Upper lobe of right lung (tissue), 1 donor: ENCODE measurements at places on chromosomes 12 and 14. TPM values are rescaled to one million over a fixed set of nuclear protein-coding genes. Genes with fewer than 3 reads are reported as not detected.

GRCh38 chr14:53060046-53060445 is 93.1 kb downstream of the DDHD1 start:
- no peak overlapping the region for H3K27ac ChIP-seq
- H3K4me3 ChIP-seq = no peak overlapping the region

DNA sequence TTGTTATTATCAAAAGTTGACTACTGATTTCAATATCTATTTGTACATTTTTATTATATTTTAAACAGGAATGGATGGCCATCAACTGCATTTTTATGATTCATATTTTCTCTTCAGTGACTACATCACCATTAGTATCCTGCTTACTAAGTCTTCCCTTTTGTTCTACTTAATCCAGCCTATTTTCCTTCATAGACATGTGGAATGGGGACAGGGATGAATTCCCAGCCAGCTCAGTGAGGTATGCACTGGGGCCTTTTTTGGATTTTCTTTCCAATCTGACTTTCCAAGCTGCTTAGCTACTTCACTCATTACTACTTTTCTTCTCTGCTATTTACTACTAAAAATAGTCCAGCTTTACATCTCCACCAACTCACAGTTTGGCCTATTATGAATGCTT is 38.4 kb downstream of the AKAP6 start:
- H3K4me3 ChIP-seq = no peak overlapping the region
- peaks cover 5% of the 10 kb centered on the region for H3K4me1 ChIP-seq
- H3K27ac ChIP-seq = no peak overlapping the region
- no peaks in the 10 kb centered on the region for H3K27me3 ChIP-seq
- H3K36me3 ChIP-seq = no peaks in the 10 kb centered on the region
- DNase-seq = no peak

DNA sequence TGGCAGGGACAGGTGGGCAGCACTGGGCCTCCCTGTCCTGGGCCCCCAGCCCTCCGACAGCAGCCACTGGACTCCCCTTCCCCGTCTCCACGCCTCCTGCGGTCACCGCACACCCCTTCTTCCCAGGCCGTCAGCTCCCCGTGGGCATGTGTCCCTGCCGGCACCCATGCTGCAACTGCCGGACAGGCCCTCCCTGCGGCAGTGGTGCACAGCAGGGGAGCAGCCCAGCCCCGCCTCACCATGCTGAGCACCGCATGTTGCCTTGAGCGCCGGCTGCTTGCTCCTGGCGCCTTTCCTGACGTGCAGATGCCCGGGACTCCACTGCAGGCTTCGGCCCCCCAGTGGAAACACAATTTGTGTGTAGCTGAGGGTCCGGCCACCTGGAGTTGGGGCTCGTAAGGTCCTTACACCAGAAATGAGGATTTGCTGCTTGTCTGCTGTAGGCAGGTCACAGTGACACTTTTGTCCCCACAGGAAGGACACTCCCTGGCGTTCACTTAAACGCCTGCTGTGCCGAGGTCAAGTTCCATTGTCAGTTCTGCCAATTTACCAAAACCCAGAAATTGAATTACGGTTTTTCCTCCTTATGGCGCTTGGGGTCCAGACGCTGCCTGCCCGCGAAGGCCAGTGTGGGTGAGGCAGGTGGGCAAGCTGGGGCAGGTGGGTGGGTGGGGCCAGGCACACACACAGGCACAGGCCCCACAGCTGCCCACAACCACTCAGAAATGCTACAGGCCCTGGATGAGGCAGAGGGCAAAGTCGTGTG is 28.2 kb upstream of the MMP17 start:
- H3K27ac ChIP-seq = no peak overlapping the region
- H3K4me1 ChIP-seq = peaks cover 12% of the 10 kb centered on the region
- no peak overlapping the region for H3K4me3 ChIP-seq
- no peaks in the 10 kb centered on the region for H3K27me3 ChIP-seq
- H3K36me3 ChIP-seq = peaks cover 45% of the 10 kb centered on the region

Gene IRAK4
- 18.4 TPM for total RNA-seq

- DNase-seq = no peak
- peaks cover 33% of the 10 kb centered on the region for H3K4me1 ChIP-seq
- no peaks in the 10 kb centered on the region for H3K36me3 ChIP-seq
- no peak overlapping the region for H3K27ac ChIP-seq
These were observed 12.5 kb downstream of the PACS2 start for GRCh38 chr14:105326891-105327694.

DNA sequence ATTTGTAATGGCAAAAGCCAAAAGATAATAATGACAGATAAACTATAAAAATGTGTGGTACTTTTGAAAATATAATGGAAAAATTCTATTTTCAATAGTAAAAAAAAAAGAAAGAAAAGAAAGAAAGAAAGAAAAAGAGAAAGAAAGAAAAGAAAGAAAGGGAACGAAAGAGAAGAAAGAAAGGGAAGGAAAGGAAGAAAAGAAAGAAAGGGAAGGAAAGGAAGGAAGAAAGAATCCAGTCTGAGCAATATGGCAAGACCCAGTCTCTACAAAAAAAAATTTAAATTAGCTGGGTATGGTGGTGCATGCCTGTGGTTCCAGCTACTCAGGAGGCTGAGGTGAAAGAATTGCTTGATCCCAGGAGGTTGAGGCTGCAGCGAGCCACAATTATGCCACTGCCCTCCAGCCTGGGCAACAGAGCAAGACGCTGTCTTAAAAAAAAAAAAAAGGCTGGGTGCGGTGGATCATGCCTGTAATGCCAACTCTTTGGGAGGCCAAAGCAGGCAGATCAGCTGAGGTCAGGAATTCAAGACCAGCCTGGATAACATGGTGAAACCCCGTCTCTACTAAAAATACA is 38.4 kb downstream of the EAPP start:
- no peaks in the 10 kb centered on the region for H3K4me1 ChIP-seq
- no peaks in the 10 kb centered on the region for H3K27me3 ChIP-seq
- H3K27ac ChIP-seq = no peak overlapping the region
- H3K36me3 ChIP-seq = no peaks in the 10 kb centered on the region

Gene LMNTD1
- not detected for total RNA-seq

- no peaks in the 10 kb centered on the region for H3K4me1 ChIP-seq
- H3K4me3 ChIP-seq = no peak overlapping the region
- no peak for DNase-seq
- no peak overlapping the region for H3K27ac ChIP-seq
These were observed 649.6 kb downstream of the BCL11B start for GRCh38 chr14:98622208-98623051.

Gene TSHR
- not detected for total RNA-seq

- H3K27me3 ChIP-seq = no peaks in the 10 kb centered on the region
- peaks cover 18% of the 10 kb centered on the region for H3K4me1 ChIP-seq
- H3K36me3 ChIP-seq = no peaks in the 10 kb centered on the region
- peak overlapping the region; percentile 80 for H3K4me3 ChIP-seq
These were observed 51.1 kb downstream of the GTF2A1 start for GRCh38 chr14:81169711-81170103.

DNA sequence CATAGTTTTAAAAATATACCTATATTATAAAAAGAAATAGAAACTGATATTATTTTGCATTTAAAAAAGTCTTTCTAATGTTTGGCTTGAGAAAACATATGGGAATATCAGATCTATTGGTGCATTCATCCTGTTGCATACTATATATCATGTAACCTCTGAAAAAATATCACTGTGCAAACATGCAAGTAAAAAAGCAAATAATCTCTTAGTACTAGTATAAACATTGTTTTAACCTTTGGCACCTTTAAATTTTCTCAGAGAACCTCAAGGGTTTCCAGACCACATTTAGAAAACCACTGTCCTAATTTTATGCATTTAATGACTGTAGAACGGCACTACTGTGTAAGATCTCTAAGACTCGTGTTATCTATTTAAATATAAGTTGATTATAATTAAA is 416.8 kb downstream of the LRFN5 start:
- H3K4me1 ChIP-seq = no peaks in the 10 kb centered on the region
- no peaks in the 10 kb centered on the region for H3K36me3 ChIP-seq
- no peak overlapping the region for H3K4me3 ChIP-seq
- no peak for DNase-seq

GRCh38 chr12:46145881-46146280 is 123.0 kb downstream of the SLC38A1 start:
- H3K4me3 ChIP-seq = no peak overlapping the region
- H3K4me1 ChIP-seq = no peaks in the 10 kb centered on the region
- no peak overlapping the region for H3K27ac ChIP-seq
- DNase-seq = no peak
- no peaks in the 10 kb centered on the region for H3K36me3 ChIP-seq

GRCh38 chr12:14772946-14773345 is 30.3 kb downstream of the WBP11 start:
- no peaks in the 10 kb centered on the region for H3K36me3 ChIP-seq
- no peak overlapping the region for H3K27ac ChIP-seq
- no peak overlapping the region for H3K4me3 ChIP-seq
- H3K27me3 ChIP-seq = no peaks in the 10 kb centered on the region
- DNase-seq = no peak
- peaks cover 24% of the 10 kb centered on the region for H3K4me1 ChIP-seq

Gene WSB2
- total RNA-seq = 89.1 TPM

- H3K4me3 ChIP-seq = peak overlapping the region; percentile 52
- peaks cover 8% of the 10 kb centered on the region for H3K4me1 ChIP-seq
- H3K27me3 ChIP-seq = peaks cover 31% of the 10 kb centered on the region
These were observed 4.5 kb downstream of the TBX3 start for GRCh38 chr12:114679452-114679875.

Gene LRRC10
- total RNA-seq = not detected

GRCh38 chr12:57604992-57605810 is 577 bp downstream of the DTX3 start:
- no peaks in the 10 kb centered on the region for H3K27me3 ChIP-seq
- no peak for DNase-seq
- peak overlapping the region; percentile 58 for H3K4me3 ChIP-seq
- H3K36me3 ChIP-seq = peaks cover 23% of the 10 kb centered on the region
- H3K4me1 ChIP-seq = peaks cover 16% of the 10 kb centered on the region
- H3K27ac ChIP-seq = peak overlapping the region; percentile 89

- no peaks in the 10 kb centered on the region for H3K36me3 ChIP-seq
- peak overlapping the region; percentile 83 for H3K27ac ChIP-seq
- peaks cover 23% of the 10 kb centered on the region for H3K4me1 ChIP-seq
These were observed 1.1 kb downstream of the IPO8 start for GRCh38 chr12:30694412-30695198.

GRCh38 chr12:57935331-57935730 is 6.0 kb upstream of the ATP23 start:
- H3K4me1 ChIP-seq = peaks cover 12% of the 10 kb centered on the region
- H3K27me3 ChIP-seq = no peaks in the 10 kb centered on the region
- H3K36me3 ChIP-seq = no peaks in the 10 kb centered on the region
- peak overlapping the region; percentile 60 for H3K4me3 ChIP-seq
- peak overlapping the region; percentile 89 for H3K27ac ChIP-seq
- no peak for DNase-seq

Gene SLC25A47
- not detected for total RNA-seq

DNA sequence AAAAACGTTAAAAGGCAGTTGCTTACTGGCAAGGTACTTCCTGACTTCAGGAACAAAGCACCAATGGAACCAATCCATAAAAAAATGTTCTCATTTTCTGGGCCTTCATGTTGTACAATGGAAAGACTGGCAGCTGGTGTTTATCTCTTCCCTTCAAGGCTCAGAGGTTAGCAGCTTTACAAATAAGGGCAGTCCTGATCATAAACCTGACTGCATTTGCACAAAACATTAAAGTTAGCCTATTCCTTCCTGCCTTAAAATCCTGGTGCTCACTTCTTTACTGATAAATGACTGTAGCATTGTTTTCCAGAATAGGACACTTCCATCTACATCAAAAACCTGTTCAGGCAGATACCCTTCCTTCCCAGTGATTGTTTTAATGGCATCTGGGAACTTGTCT is 19.2 kb downstream of the IL26 start:
- H3K4me3 ChIP-seq = no peak overlapping the region
- no peaks in the 10 kb centered on the region for H3K36me3 ChIP-seq
- no peak for DNase-seq
- no peak overlapping the region for H3K27ac ChIP-seq
- no peaks in the 10 kb centered on the region for H3K27me3 ChIP-seq
- H3K4me1 ChIP-seq = no peaks in the 10 kb centered on the region

- no peaks in the 10 kb centered on the region for H3K36me3 ChIP-seq
- H3K27me3 ChIP-seq = peaks cover 6% of the 10 kb centered on the region
- no peaks in the 10 kb centered on the region for H3K4me1 ChIP-seq
- no peak overlapping the region for H3K4me3 ChIP-seq
- H3K27ac ChIP-seq = no peak overlapping the region
- no peak for DNase-seq
These were observed 19.5 kb downstream of the FIGNL2 start for GRCh38 chr12:51829011-51829481.

DNA sequence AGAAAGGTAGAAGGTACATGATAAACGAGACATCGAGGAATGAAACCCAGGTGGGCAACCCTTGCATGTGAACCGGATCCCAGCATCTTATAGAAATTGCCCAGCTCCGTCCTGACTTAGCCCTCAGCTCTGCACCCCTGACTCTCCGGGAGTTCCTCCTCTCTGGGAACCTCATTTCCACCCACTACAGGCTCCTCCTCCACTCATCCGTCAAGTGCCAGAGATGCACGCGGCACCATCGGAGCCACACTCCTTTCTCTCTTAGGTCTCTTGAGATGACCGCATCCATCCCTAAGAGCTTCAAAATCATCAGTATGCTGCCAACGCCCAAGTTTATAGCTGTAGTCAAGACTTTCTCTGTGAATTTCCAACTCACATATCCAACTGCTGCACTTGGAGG is 84.7 kb downstream of the TTC7B start:
- peaks cover 2% of the 10 kb centered on the region for H3K4me1 ChIP-seq
- no peak overlapping the region for H3K4me3 ChIP-seq
- DNase-seq = no peak
- H3K36me3 ChIP-seq = no peaks in the 10 kb centered on the region

DNA sequence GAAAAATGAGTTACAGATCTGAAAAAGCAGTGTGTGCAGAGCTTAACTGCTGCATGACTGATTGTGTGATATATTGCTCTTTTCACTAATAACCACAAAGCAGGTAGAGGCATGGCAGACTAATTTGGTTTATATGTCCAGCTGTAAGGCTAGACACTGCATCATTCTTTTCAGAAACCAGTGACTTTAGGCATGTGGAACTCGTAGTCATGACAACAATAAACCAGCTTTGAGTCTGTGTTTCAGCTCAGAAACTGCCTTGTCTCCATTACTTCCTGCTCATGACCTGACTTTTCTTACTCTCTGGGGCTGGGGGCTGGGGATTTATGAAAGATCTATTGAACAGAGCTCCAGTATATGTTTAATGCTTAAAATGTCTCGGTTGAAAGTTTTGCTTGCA is 146.8 kb upstream of the LRIG3 start:
- H3K36me3 ChIP-seq = no peaks in the 10 kb centered on the region
- H3K4me1 ChIP-seq = no peaks in the 10 kb centered on the region
- DNase-seq = no peak
- no peaks in the 10 kb centered on the region for H3K27me3 ChIP-seq

Gene SYCP3
- 0.64 TPM for total RNA-seq

Gene SLCO1B1
- total RNA-seq = not detected

Gene HPD
- 1.8 TPM for total RNA-seq

DNA sequence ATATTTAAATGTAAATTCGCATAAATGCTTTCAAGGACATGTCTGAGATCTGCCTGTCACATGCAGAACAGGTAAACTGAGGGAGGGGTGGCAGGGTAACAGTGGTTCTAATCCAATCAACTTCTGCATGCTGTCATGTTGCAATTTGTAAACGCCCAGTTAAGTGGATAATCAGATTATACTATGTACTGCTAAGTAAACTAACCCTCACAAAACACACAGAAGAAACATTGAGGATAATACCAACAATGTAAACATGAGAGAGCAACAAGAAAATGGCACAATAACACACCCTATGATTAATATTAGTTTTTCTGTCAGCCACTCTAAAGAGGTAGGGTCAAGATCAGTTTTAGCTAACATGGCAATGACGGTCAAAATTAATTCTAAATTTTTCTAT is 123.7 kb downstream of the KIF21A start:
- H3K36me3 ChIP-seq = no peaks in the 10 kb centered on the region
- no peak overlapping the region for H3K27ac ChIP-seq
- no peaks in the 10 kb centered on the region for H3K4me1 ChIP-seq
- H3K4me3 ChIP-seq = no peak overlapping the region

Gene ARG2
- 2.0 TPM for total RNA-seq
